Left renal pelvis (tissue), 4 donors: ENCODE measurements at places on chromosomes 13 and 19.

GRCh38 chr13:18951412-18951811 lies 230.2 kb downstream of the TUBA3C start:
- DNase-seq = no peak

DNA sequence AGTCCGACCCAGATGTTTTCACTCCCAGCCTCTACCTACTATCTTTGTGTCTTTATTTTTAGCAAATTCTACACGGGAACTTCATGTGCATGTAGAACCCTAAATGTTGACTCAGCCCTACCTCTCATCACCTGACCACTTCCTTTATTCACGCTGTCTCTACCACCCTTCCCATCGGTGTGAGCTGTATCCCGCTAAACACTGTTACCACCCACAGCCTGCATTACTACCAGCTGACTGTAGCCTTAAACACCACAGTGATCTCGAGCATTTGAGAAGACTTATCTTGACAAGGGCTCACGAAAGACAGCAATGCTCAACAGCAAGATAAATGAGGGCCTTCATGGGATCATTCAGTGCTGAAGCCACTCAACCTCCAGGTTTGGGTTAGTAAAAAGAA lies 15.1 kb downstream of the NCR1 start:
- DNase-seq = no peak

DNA sequence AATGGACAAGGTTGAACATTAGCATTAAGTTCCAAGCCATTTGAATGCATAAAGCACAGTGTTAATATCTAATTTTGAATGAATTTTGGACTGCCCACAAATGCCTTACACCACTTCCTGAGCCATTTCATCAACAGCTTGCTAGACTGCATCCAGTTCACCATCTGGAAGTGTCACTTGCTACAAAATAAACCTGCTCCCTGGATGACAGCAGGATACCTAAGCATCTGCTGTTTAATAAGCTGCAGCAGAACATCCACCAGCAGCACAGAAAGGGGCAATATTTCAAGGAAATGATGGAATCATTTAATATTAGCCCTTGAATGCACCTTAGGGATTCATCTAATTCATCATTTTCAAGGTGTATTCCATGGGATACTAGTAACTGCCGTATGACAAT lies 76.6 kb upstream of the PCDH9 start:
- DNase-seq = no peak

- no peak for DNase-seq
Observed at GRCh38 chr13:98576963-98577835, at the start of gene STK24. Gene STK24 (minus strand): TSS chr13:98577107. CDS start chr13:98576786, 321 bp downstream.

GRCh38 chr19:50252111-50252886 lies 48.9 kb downstream of the MYH14 start:
- no peak for DNase-seq

- no peak for DNase-seq
Observed at GRCh38 chr19:33487901-33488800, 33.4 kb downstream of the PEPD start.
